ENCODE measurements at places on chromosomes 16 and 17. TPM values are rescaled to one million over a fixed set of nuclear protein-coding genes. Genes with fewer than 3 reads are reported as not detected.

TBC1D3I gene
- not detected for total RNA-seq

ANTKMT gene
- 43.4 TPM for total RNA-seq

KRTAP3-3 gene
- total RNA-seq, result not detected

SPNS2 gene
- not detected for total RNA-seq

C1QTNF8 gene
- total RNA-seq, result not detected

CLEC19A gene
- not detected for total RNA-seq

SLC6A2 gene
- total RNA-seq, result not detected

KRT20 gene
- total RNA-seq, result 0.22 TPM

TUBB3 gene
- total RNA-seq, result 596 TPM

SLC4A1 gene
- total RNA-seq, result not detected

SOX8 gene
- under 0.01 TPM for total RNA-seq

SNAI3 gene
- total RNA-seq, result 0.12 TPM

GH1 gene
- not detected for total RNA-seq

TBC1D3B gene
- total RNA-seq, result 2.5 TPM

NEUROD2 gene
- not detected for total RNA-seq

BCL6B gene
- total RNA-seq, result 0.50 TPM

VAT1L gene
- total RNA-seq, result 18.7 TPM

KRT27 gene
- not detected for total RNA-seq

RNF222 gene
- not detected for total RNA-seq
